ENCODE measurements at places on chromosomes 4 and X.
A peak's percentile ranks its signal among the peaks of the same experiment; 100 is the strongest.

DNA sequence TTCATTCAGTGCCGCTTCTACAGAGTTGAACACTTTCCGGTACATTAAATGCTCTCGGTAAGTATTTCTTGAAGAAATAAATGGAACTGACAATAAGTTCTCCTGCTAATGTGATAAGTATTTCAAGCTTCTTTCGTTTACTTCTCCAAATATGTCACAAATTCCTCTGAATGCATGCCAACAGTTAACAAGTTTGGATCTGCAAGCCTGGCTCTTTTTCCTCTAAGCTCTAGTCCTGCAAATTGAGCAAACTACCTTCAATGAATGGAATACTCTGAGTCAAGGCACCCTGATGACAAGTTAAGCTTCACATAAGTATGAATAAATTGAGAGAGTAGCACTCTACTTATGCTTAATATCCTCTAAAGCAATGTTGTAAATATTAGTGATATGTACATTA lies 403.6 kb downstream of the PDGFC start:
- DNase-seq, result no peak

GRCh38 chr4:1768367-1769034 lies 24.6 kb upstream of the FGFR3 start:
- no peak for DNase-seq

DNA sequence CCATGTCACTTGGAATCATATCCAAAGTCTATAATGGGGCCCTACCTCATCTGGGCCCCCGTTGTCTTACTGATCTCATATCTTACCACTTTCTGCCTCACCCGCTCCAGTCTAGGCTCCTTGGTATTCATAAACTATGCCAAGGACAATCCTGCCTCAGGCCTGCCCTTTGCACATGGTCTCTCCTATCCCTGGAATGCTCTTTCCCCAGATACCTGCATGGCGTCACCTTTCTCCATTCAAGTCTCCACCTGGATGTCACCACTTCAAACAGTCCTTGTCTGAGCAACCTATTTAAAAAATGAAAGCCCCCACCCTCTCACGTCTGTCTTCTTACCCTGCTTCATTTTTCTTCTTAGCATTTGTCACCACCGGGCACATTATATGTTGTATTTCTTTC lies 8.2 kb downstream of the VGLL1 start:
- DNase-seq, result no peak

DNA sequence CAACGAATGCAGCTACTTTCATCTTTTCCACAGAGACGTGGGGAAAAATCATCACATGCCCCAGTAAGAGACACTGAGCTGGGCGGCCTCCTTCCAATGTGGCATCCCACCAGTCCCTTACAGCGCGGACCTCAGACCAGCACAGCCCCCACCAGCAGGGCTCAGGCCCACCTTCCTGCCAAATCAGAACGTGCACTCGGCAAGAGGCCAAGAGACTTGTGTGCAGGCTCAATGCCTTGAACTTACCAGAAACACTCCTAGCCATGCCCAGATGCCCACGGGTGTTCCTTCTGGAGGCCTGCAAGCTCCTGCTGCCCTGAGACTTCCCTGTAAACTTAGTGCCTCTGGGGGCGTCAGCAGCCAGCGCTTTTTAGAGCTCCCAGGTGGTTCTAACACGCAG lies 31.2 kb downstream of the WDR1 start:
- DNase-seq, result no peak

DNA sequence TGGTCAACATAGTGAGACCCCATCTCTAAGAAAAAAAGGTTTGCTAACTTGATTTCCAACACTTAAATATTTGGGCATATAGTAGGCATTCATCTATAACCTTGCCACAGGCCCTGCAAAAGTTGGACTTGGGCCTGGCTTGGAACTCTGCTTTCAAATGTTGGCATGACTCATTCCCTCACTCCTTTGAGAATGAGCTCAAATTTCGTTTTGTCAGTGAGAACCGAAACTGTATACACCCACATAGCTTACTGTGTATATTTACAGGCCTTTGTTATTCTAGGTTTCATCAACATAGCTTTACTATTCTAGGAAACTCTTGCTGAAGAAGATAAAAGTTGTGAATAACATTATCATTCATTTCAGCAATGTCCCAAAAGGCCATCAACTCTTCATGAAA lies 88.7 kb upstream of the ELOVL6 start:
- no peak for DNase-seq

DNA sequence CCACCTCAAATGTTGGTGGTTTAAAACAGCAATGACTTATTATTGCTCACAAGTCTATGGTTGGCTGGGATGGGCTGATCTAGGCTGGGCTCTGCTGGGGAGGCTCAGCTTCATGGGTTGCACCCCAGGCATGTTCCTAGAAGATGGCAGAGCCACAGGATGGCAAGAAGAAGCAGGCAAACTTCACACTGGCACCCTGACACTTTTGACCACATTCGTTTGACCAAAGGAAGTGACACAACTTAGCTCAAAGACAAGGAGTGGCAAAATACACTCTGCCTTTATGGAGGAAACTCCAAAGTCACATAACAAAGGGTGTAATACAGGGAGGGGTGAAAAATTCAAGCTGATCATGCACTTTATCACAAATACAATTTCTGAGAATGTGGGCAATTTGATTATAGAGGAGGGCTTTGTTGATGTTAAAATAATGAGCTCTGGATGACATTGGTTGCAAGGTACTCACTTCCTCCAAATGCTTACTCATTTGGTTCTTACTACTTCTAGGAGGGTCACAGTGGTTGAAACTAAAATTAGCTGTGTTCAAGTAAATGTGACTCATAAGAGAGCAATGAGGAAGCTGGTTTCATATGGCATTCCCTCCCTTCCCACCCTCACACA lies 249.2 kb upstream of the RPS6KA3 start:
- DNase-seq, result no peak

- no peak for DNase-seq
These were observed 12.9 kb downstream of the SH3KBP1 start for GRCh38 chrX:19874391-19875049.

- no peak for DNase-seq
These were observed 301.1 kb downstream of the ARHGAP24 start for GRCh38 chr4:85776096-85776495.

- DNase-seq, result no peak
These were observed 42.5 kb upstream of the LEF1 start for GRCh38 chr4:108210989-108211835.

DNA sequence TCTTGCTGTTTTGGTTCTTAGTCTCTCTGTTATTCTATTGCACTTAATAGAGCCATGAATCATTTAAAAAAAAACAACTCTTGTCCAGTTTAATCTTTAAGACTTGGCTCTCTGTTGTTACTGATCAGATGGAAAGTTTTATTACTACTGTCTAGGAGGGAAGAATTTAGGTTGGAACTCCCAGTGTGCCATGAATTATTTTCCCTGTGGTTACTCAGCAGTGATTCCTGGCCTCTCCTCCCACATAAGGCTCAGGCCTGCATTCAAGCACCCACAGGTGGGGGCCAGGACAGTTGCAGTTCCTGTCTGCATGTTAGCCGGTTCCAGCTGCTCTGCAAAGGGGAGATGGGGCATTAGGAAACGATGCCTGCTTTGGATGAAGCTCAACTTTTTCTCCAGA lies 29.8 kb upstream of the ESX1 start:
- no peak for DNase-seq

DNA sequence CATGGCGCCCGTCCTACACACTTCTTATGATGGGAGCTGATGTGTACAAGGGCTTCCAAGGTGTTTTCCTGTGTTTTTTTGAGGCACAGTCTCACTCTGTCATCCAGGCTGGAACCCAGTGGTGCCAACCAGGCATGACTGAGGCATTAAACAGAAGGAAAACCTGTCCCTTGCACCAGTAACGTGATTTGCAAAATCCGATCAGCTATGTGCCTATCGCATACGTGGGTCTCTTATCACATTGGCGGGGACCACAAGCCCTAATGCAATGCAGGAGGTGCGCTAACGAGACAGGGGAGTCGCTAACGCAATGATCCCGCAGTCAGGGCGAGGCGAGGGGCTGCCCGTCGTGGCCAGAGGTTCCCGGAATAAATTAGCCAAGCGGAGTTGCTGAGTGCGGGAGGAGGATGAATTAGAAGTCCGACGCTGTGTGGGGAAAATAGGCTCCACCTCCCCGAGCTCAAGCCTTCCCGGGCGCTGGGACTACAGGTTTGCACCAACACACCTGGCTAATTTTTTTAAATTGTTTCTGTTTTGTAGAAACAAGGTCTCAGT lies 162.7 kb downstream of the SHOX start:
- DNase-seq, result no peak

DNA sequence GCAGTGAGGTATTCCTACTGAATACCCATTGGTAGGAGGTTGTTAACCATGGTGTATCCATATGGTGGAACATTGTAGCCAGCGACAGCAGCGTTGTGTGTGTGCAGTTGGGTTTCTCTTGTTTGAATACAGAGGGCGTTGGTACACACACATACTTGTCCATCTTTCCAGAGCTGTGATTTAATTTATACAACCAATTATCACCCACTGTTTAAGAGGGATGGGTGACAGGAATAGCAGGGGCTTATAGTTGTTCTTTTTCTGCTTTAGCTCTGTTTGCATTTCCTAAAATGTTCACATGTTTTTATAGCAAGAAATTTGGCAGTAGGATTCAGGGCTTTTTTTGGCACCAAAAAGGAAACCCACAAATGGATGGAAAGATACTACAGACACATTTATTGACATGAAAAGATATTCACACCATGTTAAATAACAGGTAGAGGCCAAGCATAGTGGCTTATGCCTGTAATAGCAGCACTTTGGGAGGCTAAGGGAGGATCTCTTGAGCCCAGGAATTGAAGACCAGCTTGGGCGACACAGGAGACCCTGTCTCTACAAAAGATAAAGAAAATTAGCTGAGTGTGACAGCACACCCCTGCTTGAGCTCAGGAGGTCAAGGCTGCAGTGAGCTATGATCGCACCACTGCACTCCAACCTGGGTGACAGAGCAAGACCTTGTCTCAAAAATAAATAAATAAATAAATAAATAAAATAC lies 60.6 kb downstream of the TNIP2 start:
- DNase-seq, result no peak

DNA sequence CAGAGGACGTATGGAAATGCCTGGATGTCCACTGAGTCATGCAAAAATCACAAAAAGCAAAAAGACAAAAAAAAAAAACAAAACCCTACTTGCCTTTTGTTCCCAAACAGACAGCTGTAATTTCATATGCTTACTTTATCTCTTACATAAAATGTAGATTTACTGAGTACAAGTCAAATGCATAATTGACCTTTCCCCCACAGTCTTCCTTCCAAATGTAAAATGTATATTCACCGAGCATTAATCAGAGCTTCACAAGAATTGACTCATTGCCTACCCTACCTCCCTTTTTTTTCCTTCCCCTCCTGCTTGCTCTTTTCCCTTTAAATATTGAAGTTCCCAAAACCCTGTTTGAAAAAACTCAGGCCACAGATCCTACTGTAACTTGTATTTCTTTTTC lies 32.5 kb upstream of the TMPRSS11B start:
- no peak for DNase-seq

- no peak for DNase-seq
These were observed 179.6 kb downstream of the SHOX start for GRCh38 chrX:810186-810585.

GRCh38 chr4:147003956-147004809 lies 58.5 kb upstream of the TTC29 start:
- DNase-seq, result no peak

DNA sequence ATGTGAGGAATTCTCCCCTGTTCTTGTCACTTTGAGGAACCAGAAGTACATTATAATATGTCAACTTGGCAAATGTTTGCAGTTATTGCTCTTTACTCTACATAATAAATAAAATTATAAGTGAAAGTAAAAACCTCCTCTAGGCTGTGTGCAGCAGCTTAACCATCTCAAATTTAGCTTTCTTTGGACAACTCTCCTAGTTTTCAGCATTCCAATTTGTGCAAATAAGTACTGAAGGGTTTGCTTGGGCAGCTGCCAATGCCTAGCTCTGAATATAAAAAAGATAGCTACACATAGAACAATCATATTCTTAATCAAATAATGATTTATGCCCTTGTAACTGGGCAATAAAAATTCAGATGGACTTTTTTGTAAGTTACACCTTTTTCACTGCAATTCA lies 82.5 kb downstream of the GASK1B start:
- DNase-seq, result peak; percentile 58

GRCh38 chr4:147864607-147865006 lies 132.7 kb downstream of the ARHGAP10 start:
- no peak for DNase-seq

- DNase-seq, result no peak
These were observed 679.3 kb downstream of the FAT4 start for GRCh38 chr4:125994024-125994423.

DNA sequence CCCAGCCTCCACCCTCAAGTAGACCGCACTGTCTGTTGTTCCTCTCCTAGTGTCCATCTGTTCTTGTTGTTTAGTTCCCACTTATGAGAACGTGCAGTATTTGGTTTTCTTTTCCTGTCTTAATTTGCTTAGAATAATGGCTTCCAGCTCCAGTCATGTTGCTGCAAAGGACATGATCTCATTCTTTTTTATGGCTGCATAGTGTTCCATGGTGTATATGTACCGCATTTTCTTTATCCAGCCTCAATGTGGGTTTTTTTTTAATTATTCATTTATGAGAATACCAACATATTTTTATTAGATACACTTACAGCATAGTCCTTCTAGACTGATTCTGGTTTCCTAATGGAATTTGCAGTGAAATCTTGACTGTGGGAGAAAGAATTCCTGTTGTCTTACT lies 1.3 kb downstream of the VMA21 start:
- no peak for DNase-seq

DNA sequence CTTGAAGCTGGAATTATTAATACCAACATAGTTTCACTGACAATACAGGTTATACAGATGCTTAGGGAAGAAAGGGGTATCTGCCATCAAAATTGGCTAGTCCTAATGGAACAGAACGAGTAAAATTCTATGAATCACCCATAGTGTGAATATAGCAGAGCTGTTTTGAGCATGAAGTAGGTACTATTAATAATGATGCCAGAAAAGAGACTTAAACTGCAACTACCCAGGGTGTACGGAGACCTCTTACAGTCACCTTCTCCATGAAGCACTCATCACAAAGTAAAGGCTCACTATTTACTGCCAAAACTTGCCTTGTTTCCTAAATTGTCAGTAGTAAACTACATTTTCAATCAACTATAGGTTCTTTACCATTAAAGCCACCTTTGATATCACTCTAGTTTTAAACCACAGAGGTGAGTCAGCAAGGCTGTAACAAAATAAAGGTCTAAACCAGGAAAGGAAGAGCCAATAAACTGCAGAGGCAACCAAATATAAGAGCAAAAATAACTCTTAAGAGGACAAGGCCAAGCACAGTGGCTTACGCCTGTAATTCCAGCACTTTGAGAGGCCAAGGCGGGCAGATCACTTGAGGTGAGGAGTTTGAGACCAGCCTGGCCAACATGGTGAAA lies 114.4 kb downstream of the FRYL start:
- no peak for DNase-seq

- DNase-seq, result no peak
These were observed 4.6 kb upstream of the TIFA start for GRCh38 chr4:112290341-112290740.

DNA sequence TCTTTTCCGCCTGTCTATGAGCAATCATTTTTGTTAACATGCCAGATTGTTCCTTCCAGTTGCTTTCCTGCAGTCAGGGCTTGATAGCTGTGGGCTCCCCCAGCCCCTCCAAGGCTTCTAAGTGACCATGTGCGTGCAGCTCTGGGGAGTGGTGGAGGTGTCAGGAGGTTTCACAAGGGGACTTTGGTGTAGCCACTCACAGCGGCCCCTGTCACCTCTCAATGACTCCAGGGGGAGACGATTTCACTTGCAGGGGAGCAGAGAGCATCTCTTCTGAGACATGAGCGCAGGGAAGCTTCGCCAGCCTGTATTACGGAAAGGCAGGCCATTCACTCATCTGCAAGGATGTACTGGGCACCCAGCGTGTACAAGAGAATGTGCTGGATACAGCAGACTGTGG lies 3.1 kb upstream of the GPR78 start:
- no peak for DNase-seq

- no peak for DNase-seq
These were observed 158.5 kb upstream of the HCCS start for GRCh38 chrX:10952619-10953018.
